ENCODE measurements at places on chromosomes 13 and 19. TPM values are rescaled to one million over a fixed set of nuclear protein-coding genes. Genes with fewer than 3 reads are reported as not detected.
A peak's percentile ranks its signal among the peaks of the same experiment; 100 is the strongest.

- no peak for DNase-seq
These were observed 69.7 kb upstream of the SIAH3 start for GRCh38 chr13:45921162-45921736.

CGB2 gene
- not detected for total RNA-seq

ZNF285 gene
- 1.7 TPM for total RNA-seq

DNA sequence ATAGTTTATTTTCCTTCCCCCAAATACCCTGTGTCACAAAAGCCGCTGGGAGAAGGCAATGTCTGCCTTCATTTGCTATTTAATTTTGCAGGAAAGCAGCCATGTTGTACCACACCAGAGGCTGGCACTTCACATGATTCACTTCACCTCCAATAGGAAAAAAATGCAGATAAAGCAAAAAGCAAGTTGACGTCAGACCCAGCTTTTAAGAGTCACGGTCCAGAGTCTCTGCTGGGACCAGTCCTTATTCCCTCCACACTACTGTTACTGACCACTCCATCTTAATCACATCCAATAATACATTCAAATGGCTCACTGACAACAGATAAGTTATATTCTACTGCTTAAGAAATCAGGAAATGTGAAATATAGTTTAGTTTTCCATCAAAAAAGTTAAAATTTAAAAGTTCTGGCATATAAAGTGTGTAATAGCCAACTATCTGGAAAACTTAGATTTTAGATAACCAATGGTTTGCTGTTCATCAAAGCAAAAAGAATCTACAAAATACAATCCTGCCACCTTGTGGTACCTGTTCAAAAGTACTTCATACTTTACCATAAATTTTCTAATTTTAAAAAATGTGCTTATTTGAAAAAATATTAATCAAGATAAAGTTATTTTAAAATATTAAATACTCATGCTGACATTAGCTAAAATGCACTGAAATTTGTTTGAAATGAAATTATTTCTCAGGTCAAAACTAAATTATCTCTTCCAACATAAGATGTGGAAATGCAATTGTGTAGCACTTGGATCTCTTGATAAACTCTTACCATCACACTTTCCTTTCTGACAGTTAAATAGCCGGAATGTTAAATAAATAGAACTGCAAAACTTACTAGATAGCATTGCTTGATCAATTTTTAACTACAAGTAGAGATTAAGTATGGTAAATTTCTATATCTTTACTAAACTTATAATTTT, 97.3 kb downstream of the SERP2 start:
- DNase-seq: no peak

- DNase-seq: peak; percentile 55
These were observed 12.3 kb upstream of the ZNF180 start for GRCh38 chr19:44512326-44513298.

- DNase-seq: no peak
These were observed 20.1 kb downstream of the ZNF627 start for GRCh38 chr19:11617180-11618062.

DNA sequence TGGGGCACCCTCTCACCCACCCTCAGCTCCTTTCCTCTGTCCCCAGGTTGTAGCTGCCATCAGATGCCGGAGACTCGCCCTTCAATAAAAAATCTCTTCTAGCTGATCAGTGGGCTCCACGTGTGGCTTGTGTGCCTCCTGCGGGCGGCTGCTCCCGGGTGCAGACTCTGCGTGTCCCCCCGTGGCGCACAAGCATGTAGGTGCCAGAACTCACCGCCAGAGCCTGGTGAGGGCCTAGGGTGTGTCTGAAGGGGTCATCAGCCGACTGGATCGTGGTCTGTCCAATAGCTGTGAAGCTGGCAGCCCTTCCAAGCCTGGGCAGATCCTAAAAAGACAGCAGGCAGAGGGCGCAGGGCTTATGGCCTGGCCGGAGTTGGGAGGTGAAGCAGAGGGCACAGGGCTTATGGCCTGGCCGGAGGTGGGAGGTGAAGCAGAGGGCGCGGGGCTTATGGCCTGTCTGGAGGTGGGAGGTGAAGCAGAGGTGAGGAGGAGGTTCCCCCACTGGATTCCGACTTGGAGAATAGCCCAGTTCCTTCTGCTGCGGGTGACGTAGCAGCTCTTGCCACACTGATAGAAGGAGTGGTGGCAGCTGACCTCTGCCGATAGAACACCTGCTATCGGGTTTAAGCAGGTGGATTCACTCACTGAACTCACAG, 11.7 kb downstream of the NOP53 start:
- no peak for DNase-seq
